Activated CD8-positive, alpha-beta memory T cell treated with anti-CD3 and anti-CD28 coated beads, Interleukin-2, amount 10 ng/mL, durations not matched to agents 7 days and 5 days (primary cell): ENCODE measurements at places on chromosomes 5 and 9.
A peak's percentile ranks its signal among the peaks of the same experiment; 100 is the strongest.

GRCh38 chr9:132384376-132384775 is 22.3 kb downstream of the TTF1 start:
- H3K36me3 ChIP-seq, result peaks cover 57% of the 10 kb centered on the region
- no peak for DNase-seq
- H3K4me1 ChIP-seq, result peaks cover 30% of the 10 kb centered on the region
- H3K27me3 ChIP-seq, result no peaks in the 10 kb centered on the region
- H3K4me3 ChIP-seq, result no peak overlapping the region

- no peaks in the 10 kb centered on the region for H3K4me1 ChIP-seq
- H3K36me3 ChIP-seq, result no peaks in the 10 kb centered on the region
- H3K27me3 ChIP-seq, result no peaks in the 10 kb centered on the region
- no peak for DNase-seq
Observed at GRCh38 chr5:127997201-127997704, 86.3 kb upstream of the SLC12A2 start.

- no peaks in the 10 kb centered on the region for H3K27me3 ChIP-seq
- H3K4me1 ChIP-seq, result no peaks in the 10 kb centered on the region
- H3K4me3 ChIP-seq, result no peak overlapping the region
- DNase-seq, result no peak
- no peaks in the 10 kb centered on the region for H3K36me3 ChIP-seq
- H3K27ac ChIP-seq, result no peak overlapping the region
Observed at GRCh38 chr5:95191330-95191729, 93.6 kb downstream of the MCTP1 start.

GRCh38 chr5:109694451-109694891 is 4.7 kb downstream of the MAN2A1 start:
- peak overlapping the region; percentile 75 for H3K27ac ChIP-seq
- H3K4me1 ChIP-seq, result peaks cover 66% of the 10 kb centered on the region
- DNase-seq, result no peak
- H3K36me3 ChIP-seq, result peaks cover 24% of the 10 kb centered on the region

- H3K4me1 ChIP-seq, result peaks cover 39% of the 10 kb centered on the region
- H3K27ac ChIP-seq, result no peak overlapping the region
- peaks cover 45% of the 10 kb centered on the region for H3K36me3 ChIP-seq
Observed at GRCh38 chr5:69238760-69239251, 4.1 kb downstream of the CDK7 start.

DNA sequence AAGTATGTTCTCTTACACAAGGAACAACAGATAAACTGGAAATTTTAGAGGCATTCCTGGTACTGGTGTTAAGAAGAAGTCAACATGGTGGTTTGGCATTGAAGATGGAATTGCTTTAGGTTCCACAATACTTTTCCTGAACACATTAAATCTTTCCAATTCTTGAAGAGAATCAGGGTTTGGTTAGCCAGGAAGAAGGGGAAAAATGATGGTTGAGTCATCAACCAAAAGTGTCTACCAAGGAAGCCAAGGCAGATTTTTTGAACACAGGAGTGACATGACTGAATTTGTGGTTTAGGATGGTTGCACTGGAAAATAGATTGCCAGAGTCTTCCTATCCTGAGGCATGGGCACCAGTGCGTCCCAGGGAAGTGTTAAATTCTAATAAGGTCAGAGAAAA is 433.4 kb downstream of the TMEM38B start:
- no peaks in the 10 kb centered on the region for H3K4me1 ChIP-seq
- no peak for DNase-seq
- H3K27me3 ChIP-seq, result no peaks in the 10 kb centered on the region
- H3K4me3 ChIP-seq, result no peak overlapping the region
- no peak overlapping the region for H3K27ac ChIP-seq

DNA sequence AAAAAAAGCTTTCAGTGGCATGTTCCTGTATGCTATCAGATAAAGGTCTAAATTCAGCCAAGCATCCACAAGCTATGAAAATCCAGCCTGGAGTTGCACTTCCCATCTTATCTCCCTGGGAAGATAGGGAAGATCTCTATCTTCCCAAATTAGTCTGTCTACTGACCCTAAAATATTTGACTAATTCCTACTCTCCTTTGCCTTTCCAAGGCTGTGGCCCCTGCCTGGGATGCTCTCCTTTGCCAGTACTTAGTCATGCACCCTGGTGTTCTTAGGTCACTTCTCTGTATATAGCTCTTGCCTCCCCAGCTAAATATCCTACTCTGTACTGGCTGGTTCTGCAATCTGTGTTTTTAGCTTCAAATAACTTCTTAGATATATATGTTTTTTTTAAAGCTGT is 44.0 kb upstream of the PLPP1 start:
- peaks cover 8% of the 10 kb centered on the region for H3K27me3 ChIP-seq
- no peak overlapping the region for H3K27ac ChIP-seq
- no peak overlapping the region for H3K4me3 ChIP-seq
- H3K36me3 ChIP-seq, result no peaks in the 10 kb centered on the region
- no peak for DNase-seq

GRCh38 chr5:87369431-87369830 is 43.3 kb downstream of the CCNH start:
- no peak overlapping the region for H3K27ac ChIP-seq
- H3K27me3 ChIP-seq, result no peaks in the 10 kb centered on the region
- H3K4me3 ChIP-seq, result no peak overlapping the region
- no peaks in the 10 kb centered on the region for H3K4me1 ChIP-seq

- no peaks in the 10 kb centered on the region for H3K27me3 ChIP-seq
- no peak overlapping the region for H3K27ac ChIP-seq
- H3K4me3 ChIP-seq, result no peak overlapping the region
- H3K36me3 ChIP-seq, result no peaks in the 10 kb centered on the region
- no peak for DNase-seq
Observed at GRCh38 chr5:17019324-17019723, 83.2 kb upstream of the MYO10 start.

- no peaks in the 10 kb centered on the region for H3K36me3 ChIP-seq
- H3K4me1 ChIP-seq, result no peaks in the 10 kb centered on the region
- H3K27ac ChIP-seq, result no peak overlapping the region
- H3K4me3 ChIP-seq, result no peak overlapping the region
- peak; percentile 39 for DNase-seq
Observed at GRCh38 chr5:170483701-170484458, 19.9 kb upstream of the KCNIP1 start.
